Heart right ventricle (tissue), 16 donors: ENCODE measurements at places on chromosomes 16 and 17. TPM values are rescaled to one million over a fixed set of nuclear protein-coding genes. Genes with fewer than 3 reads are reported as not detected.

Gene CD79B
- total RNA-seq: 4.4 TPM

DNA sequence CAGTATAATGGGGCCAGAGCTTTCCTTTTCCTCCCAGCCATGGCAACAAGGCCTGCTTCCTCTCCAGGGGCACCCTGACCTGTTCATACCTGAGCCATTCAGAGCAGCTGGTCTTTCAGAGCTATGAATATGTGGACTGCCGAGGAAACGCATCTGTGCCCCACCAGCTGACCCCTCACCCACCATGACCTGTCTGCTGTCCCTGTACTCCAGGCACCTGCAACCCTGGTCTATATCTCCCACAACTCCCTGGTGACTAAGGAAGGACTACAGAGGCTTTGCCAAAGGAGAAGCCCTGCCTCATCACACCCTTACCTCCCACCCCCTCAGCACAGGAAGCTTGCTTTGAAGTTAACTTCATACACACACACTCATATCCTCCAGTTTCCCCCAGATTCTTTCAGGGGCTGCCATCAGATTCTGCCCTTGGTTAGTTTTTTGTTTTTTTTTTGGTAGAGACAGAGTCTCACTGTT lies 6.0 kb downstream of the TMEM106A start:
- no peak overlapping the region for H3K4me3 ChIP-seq
- no peak for DNase-seq
- peaks cover 10% of the 10 kb centered on the region for H3K4me1 ChIP-seq
- no peak overlapping the region for H3K27ac ChIP-seq

Gene C17orf67
- 0.86 TPM for total RNA-seq

- DNase-seq: no peak
- no peaks in the 10 kb centered on the region for H3K27me3 ChIP-seq
- no peak overlapping the region for H3K27ac ChIP-seq
- H3K4me1 ChIP-seq: peaks cover 3% of the 10 kb centered on the region
- H3K4me3 ChIP-seq: no peak overlapping the region
Measured at GRCh38 chr17:77748436-77748835, 210.1 kb upstream of the TNRC6C start.

Gene CHST4
- total RNA-seq: not detected

- no peak overlapping the region for H3K27ac ChIP-seq
- DNase-seq: no peak
- no peak overlapping the region for H3K4me3 ChIP-seq
- no peaks in the 10 kb centered on the region for H3K4me1 ChIP-seq
- no peaks in the 10 kb centered on the region for H3K36me3 ChIP-seq
Measured at GRCh38 chr17:61755668-61756067, 107.7 kb downstream of the BRIP1 start.

DNA sequence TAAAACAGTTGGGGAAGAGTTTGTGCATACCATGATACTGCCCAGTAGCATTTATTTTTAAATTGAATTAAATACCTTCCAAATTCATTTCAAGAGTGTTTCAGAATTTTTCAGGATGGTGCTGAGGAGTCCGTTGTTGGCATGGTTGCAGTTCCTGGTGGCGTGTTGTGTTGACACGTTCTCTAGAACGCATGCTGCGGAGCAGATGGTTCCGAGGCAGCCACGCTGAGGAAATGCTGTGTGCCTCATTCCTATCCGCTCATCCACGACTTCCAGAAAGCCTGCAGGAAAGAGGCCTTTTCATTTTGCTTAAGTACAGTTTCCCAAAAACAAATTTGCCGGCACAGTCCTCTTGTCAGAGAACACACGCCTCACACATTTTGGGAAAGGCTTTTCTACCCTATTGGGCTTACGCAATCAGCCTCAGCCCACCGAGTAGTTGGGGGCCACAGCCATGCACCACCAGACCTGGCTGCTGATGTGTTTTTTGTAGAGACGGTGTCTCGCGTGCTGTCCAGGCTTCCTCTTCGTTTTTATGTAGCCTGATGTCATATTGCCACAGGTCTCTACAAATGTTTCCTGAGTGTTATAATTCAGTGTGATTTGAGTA lies 32.1 kb upstream of the IL17C start:
- H3K36me3 ChIP-seq: peaks cover 94% of the 10 kb centered on the region
- H3K4me1 ChIP-seq: no peaks in the 10 kb centered on the region
- no peak for DNase-seq
- no peaks in the 10 kb centered on the region for H3K27me3 ChIP-seq
- H3K27ac ChIP-seq: no peak overlapping the region

Gene MMP25
- total RNA-seq: 2.4 TPM

DNA sequence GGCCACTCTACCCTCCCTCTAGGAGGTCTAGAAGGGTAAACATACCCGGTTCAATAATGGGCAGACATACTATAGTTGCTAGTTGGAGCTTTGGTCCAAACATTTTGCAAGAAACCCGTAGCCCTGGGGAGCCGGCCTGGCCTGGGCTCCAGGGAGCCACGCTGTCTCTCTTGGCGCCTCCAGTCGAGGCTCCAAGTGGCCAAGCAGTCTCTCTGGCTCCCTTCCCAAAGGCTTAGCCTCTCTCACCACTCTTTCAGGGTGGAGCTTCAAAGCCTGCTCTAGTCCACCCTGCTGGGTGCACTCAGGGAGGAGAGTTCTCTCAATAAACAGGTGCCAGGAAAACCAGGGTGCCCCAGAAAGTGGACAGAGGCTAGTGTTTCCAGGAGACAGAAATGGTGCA lies 32.2 kb downstream of the RCVRN start:
- no peak for DNase-seq
- no peak overlapping the region for H3K4me3 ChIP-seq
- H3K4me1 ChIP-seq: no peaks in the 10 kb centered on the region
- no peak overlapping the region for H3K27ac ChIP-seq
- H3K27me3 ChIP-seq: no peaks in the 10 kb centered on the region
- no peaks in the 10 kb centered on the region for H3K36me3 ChIP-seq

- H3K4me3 ChIP-seq: no peak overlapping the region
- peaks cover 95% of the 10 kb centered on the region for H3K27me3 ChIP-seq
- H3K4me1 ChIP-seq: peaks cover 31% of the 10 kb centered on the region
Measured at GRCh38 chr16:86512301-86512859, 2.1 kb downstream of the FOXF1 start.

DNA sequence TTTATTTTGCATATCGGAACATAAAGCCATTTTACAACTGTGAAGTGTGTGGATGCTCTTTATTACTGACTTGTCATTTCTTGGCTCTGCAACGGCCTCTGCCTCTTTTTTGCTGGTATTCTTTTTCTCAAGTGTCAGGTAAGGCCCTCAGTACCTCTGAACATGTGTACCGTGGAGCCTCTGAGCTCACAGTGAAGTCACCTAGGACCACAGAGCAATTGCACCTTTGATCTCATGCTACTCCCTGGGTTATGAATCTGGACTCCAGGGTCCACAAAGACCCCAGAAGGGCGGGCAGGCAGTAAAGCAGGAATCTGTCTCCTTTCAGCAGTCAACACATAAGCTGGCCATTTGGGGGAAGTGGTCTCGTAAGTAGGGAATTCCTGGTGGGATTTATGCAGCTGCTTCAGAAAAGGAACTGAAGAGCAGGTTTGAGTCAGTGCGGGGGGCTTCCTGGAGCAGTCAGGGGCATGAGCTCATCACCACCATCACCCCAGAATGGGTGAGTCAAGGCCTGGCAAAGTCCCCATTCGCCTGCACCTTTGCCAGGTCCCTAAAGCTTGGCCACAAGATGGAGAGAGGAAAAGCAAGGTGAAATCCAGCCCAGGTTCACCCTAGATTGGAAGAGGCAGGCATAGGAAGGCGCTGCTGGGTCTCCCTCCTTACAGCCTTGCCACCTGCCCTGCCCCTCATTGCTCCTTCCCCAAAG lies 33.0 kb downstream of the TBX4 start:
- no peak for DNase-seq
- no peak overlapping the region for H3K27ac ChIP-seq
- no peaks in the 10 kb centered on the region for H3K4me1 ChIP-seq
- peaks cover 3% of the 10 kb centered on the region for H3K27me3 ChIP-seq

Gene EDC4
- 29.0 TPM for total RNA-seq

Gene KCNJ16
- not detected for total RNA-seq

Gene LITAFD
- total RNA-seq: not detected

DNA sequence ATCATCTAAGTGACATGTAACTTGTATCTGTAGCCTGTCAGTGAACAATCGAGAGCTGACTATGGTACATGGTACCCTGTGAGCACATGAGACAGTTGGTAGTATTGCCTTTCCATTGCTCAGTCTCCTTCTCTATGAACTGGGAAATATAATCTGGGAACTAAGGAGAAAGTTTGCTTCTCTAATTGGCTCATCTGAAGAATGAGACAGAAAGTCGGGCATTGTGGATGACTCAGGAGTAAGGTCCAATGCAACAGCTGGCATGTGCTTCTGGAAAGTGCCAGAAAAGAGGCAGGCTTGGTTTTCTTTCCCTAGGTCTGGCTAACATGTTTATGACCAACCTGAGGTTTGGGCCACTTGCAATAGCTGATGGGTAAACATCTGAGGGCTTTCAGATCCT lies 51.9 kb downstream of the ZZEF1 start:
- no peaks in the 10 kb centered on the region for H3K4me1 ChIP-seq
- H3K27me3 ChIP-seq: no peaks in the 10 kb centered on the region
- H3K27ac ChIP-seq: no peak overlapping the region
- no peak overlapping the region for H3K4me3 ChIP-seq

DNA sequence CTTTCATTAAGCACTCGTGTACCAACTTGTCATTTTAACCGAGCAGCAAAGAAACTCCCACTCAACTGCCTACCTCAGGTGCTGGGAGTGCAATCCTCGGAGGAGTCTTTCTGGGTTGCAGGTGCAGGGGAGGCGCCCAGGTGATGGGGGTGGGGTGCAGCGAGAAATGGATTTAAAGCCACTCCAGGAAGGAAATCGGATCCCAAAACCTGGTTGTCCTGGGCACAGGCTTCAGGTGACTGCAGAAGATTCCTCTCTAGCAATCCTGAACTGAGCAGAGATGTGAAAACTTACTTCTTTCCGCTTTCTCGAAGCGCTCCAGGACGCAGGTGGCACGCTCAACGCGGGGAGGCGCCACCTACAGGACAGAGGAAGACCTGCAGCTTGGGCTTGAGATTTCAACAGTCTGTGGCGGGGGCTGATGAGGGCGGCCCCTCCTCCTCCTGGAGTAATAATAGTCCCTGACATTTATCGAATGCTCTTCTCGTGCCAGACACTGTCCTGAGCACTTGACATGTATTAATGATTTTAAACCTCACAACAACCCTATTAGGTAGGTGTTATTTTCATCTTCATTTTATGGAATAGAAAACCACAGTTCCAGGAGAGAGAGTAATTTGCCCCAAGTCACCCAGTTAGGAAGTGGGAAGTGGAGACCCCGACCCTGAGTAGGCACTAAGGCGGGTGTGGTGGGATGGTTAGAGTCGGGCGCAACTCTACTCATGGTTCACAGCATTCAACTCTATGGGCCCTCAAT lies 27.2 kb upstream of the SKAP1 start:
- no peaks in the 10 kb centered on the region for H3K27me3 ChIP-seq
- H3K36me3 ChIP-seq: no peaks in the 10 kb centered on the region

DNA sequence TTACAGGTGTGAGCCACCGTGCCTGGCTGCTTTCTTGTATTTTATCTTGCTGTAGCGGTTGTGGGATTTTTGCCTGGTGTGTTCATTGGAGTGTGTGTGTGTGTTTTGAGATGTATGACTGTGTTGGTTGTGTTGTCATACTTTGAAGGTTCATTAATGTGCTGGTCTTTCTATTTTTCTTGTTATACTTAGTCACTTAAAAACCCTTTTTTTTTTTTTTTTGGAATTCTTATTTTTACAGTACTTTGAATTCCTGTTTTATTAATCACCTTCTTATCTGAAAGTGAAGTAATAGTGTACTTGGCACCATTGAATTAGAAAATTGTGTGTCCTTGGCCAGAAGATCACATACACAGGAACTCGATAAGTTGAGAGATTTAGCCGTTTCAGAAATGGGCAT lies 30.2 kb downstream of the TENT4B start:
- no peak overlapping the region for H3K4me3 ChIP-seq
- H3K27ac ChIP-seq: no peak overlapping the region
- no peaks in the 10 kb centered on the region for H3K4me1 ChIP-seq
- H3K27me3 ChIP-seq: no peaks in the 10 kb centered on the region
- H3K36me3 ChIP-seq: no peaks in the 10 kb centered on the region
- no peak for DNase-seq
